Skin of body (tissue), 3 donors: ENCODE measurements at places on chromosomes 11 and 22.

DNA sequence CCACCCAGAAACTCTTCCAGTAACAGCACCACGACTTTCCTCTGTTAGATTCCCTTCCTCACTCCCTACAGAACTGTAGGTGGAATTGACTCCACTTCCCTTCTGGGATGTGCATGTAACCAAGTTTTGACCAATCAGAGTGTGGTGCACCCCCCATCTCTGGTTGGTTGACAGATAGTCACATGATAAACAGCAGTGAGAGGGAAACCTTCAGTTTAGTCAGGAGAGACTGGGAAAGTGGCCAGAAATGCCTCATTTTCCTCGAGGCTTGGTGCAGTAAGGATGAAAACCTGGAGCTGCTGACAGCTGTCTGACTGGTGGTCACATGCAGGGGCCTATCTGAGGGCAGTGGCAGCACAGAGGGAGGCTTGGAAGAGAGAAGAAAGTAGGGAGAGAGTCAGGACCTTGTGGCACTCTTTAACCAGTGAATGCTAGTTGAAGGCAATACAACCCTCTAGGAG lies 67.3 kb upstream of the GRK3 start:
- no peak for DNase-seq

DNA sequence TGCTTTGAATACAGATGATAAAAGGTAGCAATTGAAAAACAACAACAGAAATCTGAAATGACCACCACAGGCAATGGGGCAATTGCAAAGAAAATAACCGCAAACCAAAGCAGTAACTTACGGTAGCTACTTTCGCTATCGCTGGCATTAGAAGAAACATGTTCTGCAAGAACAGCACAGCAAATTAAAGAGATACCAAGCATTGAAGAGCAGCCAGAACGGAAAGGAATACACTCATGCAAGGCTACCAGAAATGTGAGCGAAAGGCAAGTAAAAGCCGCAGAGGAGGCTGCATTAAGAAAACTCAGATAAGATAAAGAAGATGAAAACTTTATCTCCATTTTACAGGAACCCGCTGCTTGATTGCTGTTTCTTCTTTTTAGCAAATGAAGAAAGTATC lies 194.1 kb upstream of the CCDC90B start:
- no peak for DNase-seq

DNA sequence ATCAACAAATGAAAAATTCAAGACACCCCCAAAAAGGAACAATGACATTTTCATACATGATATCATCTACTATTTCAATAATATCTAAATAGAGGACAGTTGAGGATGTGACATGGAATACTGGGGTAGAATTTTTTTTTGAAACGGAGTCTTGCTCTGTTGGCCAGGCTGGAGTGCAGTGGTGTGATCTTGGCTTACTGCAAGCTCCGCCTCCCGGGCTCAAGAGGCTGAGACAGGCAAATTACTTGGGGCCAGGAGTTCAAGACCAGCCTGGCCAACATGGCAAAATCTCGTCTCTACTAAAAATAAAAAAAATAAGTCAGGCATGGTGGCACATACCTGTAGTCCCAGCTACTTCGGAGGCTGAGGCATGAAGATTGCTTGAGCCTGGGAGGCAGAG lies 41.4 kb downstream of the LRRC74B start:
- no peak for DNase-seq

GRCh38 chr22:19569976-19570375 lies 45.8 kb upstream of the CLDN5 start:
- no peak for DNase-seq

GRCh38 chr11:9092853-9093778 lies 1.7 kb upstream of the SCUBE2 start:
- DNase-seq = no peak

DNA sequence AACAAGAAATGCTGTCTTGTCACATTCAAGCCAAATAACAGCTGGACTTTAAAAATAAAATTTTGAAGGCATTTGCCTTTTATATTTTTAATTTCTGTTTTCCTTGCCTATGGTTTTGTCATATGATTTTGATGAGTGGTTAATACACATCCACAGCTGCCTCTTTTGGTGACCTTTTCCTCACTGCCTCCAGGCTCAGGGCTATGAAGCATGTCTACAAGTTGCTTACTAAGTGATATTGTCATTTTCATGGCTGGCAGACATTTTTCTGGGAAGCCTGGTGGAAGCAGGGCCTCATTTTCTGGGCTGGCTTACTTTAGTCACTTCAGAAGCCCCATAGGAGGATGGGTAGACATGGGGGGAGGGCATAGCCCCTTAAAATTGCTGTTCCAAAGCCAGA lies 344.9 kb downstream of the SOX6 start:
- no peak for DNase-seq

- no peak for DNase-seq
Observed at GRCh38 chr11:19407677-19408270, 167.0 kb upstream of the E2F8 start.

DNA sequence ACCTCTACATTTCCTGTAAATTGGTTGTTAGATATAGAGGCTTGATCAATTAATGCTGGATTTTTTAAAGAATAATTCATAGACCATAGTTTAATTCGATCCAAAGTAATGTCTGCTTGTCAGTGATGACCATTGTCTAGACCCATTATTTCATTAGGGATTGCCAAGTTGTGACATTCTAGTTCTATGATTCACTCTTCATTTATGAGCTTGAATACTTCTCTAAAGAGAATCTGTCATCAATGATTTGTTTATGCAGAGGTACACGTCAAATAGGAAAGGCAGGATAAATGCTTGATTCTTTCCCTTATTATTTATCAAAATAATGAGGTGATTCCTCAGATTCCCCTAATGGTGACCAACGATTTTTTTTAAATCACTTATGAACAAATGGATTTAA lies 24.0 kb upstream of the ROBO3 start:
- DNase-seq = no peak

GRCh38 chr11:78190871-78191538 lies 2.3 kb downstream of the USP35 start:
- DNase-seq = no peak

DNA sequence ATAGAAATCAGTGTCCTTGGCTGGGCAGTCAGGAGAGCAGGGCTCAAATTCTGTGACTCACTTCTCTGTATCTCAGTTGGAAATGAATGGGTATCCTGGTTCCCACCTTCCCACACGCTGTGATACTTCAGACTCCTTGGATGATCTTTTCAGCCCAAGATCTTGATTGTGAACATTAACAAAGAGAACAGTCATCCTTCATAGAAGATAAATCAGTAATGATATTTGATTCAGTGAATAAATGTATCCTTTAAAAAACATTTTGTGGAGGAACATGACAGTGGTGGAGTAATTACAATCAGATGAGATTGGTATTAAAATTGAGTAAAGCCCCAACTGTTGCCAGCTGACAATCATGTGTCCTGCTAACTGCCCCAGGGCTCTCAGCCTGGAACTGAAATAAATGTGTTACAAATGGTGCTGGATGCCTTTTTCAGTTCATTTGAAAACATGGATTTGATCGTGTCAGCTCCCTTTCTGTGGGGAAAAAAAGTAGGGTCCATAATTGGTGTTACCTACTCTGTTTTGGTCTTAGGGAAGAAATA lies 72.9 kb upstream of the OR5AN1 start:
- DNase-seq = no peak

GRCh38 chr11:70498171-70498571 lies 99.8 kb downstream of the CTTN start:
- no peak for DNase-seq

DNA sequence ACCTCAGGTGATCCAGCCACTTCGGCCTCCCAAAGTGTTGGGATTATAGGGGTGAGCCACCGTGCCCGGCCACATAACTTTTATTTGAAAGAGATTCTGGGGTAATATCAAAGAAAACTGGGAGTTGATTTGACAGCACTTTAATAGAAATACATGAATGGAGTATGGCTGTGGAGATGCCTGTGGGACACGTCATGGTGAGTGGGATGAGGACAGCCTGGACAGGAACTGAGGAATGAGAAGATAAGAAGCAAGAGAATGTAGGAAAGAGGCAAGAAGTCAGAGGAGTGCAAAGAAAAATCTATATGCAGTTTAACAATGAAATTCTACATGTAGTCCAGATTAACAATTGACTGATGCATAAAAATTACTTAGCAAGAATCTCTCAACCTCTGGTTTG lies 31.0 kb downstream of the SLC22A6 start:
- no peak for DNase-seq

GRCh38 chr22:42180349-42180842 lies 49.8 kb upstream of the CYP2D6 start:
- no peak for DNase-seq

GRCh38 chr22:39611360-39611759 lies 40.8 kb downstream of the CACNA1I start:
- DNase-seq = no peak

GRCh38 chr11:33742249-33742851 lies 6.1 kb upstream of the CD59 start:
- no peak for DNase-seq

DNA sequence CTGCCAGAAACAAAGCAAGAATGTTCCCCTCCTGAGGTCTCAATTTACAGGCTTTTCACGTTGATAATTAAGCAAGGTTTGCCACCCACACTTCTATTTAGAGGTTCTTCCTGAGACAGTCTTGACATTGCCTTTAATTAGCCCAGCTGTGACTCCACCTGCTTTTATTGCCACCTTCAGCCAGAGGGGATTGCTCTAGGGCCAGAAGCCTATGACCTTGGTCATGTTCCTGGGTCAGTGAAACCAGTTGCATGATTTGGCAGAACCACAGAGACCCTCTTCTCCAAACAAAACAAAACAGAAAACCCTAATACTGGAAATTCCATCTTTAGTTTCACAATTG lies 89.8 kb downstream of the APIP start:
- DNase-seq = no peak

GRCh38 chr22:39343259-39344045 lies 6.3 kb upstream of the SYNGR1 start:
- DNase-seq = no peak

DNA sequence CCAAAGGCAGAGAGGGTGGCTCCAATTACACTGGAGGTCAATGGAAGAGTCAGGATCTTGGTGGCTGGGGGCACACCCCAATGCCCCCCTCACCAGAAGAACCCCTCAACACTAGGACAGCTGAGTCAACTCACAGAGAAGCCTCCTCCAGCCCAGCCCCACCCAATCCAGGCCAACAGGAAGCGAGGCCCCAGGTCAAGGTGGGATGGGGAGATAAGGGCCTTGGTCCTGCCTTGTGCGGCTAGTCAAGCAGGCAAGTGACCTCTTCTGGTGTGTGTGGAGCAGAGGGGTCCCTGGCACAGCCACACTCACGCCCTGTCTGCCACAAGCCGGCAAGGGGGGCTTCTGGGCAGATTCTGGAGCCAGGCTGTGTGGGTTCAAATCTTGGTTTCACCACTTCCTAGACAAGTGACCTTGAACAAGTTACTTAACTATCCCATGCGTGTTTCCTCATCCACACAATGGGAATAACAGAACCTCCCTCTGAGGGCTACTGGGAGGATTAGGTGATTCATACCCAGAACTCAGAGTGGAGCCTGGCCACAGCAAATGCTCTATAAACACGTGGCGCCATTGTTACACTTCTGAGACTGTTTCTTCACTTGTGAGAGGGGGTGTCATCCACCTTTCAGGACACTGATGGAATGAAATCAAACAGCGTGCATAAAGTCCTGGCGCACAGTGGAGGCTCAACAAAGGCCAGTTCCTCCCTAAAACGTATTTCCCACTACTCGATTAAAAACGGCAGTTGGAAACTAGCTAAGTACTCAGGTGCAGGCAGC lies 3.2 kb downstream of the TTLL12 start:
- DNase-seq = no peak

DNA sequence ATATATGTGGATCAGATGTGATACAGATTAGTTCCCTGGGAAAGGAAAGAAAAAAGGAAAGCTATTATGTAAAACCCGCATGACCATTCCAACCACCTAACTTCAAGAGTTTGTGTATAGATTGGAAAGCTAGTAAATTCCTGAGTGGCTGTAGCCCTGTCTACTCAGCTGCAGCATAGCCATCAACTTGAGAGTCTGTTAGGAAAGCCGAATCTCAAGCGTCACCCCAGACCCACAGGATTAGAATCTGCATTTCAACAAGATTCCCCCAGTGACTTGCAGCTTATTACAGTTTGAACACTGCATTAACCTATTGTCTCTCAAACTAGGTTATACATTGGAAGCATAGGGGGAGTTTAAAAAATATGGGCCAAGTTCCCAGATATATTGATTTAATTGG lies 921.7 kb downstream of the LRRC4C start:
- no peak for DNase-seq

DNA sequence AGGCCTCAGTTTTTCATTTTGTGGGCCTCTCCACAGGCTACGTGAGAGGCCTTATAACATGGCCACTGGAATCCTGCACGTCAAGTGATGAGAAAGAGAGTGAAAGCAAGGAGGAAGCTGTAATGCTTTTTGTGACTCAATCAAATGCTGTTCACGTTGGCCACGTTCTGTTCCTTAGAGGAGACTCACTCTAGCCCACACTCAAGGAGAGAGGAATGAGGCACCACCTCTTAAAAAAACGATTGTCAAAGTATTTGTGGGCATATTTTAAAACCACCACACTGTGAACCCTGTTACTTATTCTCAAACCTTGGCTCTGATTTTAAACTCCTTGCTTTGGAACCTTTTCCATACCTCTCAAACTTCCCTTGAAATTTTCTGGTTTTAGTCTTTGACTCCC lies 705.0 kb downstream of the NELL1 start:
- no peak for DNase-seq

DNA sequence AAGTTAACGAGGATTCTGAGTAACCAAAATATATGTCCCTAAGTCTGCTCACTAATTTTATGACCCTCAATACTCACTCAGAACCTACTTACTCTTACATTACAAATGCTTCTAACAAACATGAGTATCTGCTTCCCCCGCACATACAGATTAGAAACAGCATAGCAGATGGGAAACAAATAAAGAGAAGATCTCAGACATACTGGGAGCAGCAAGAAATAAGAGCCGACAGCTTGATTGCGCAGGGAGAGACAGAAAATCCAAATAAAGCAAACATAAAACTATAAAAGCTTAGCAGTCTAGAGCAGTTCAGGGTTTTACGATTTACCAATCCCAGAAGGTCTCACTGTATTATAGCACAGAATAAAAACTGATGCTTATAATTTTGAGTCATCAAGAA lies 89.1 kb upstream of the DBX1 start:
- no peak for DNase-seq

- DNase-seq = no peak
Observed at GRCh38 chr22:36027579-36027934, 1.1 kb downstream of the RBFOX2 start.

DNA sequence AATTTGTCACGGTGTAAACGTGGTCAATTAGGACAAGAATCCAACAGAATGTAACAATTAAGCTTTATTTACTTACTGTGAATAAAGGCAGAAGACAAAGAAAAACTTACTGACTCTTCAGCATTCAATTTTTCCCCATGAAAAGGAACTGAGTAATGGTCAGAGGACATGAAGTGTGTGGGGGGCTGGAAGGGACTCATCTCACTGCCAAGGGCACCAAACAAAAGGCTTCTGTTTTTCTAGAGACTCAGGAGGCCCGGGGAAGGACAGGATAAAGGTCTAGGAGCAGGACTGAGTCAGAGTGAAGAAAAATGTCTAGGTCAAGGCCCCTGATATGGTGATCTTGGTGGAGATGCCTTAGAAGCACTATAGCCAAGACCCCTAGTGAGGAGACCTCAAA lies 564.2 kb upstream of the ANO5 start:
- no peak for DNase-seq
